Stimulated activated CD4-positive, alpha-beta T cell treated with anti-CD3 and anti-CD28 coated beads, TNF-alpha, amount 100 ng/mL, for 48 hours (primary cell): ENCODE measurements at places on chromosomes 4 and X.

DNA sequence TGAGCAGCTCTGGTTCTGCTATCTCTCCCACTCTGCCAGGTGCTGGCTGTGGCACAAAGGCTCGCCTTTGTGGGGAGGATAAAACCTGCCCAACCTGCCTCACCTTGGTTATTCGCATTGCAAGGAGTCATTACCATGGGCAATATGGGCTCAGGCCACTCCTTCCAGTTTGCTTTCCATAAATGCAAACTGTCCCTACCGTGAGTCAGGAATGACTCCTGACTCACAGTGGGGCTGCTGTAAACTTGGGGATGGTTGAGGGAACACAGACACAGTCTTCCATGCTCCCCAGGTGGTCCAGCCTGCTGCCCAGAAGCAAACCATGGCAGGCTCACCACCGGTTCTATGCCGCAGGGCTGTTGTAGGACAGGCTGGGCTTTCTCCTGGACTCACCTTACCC, 36.1 kb downstream of the COQ2 start:
- no peak for DNase-seq

- no peak for DNase-seq
Measured at GRCh38 chrX:133089411-133089810, 7.5 kb downstream of the USP26 start.

DNA sequence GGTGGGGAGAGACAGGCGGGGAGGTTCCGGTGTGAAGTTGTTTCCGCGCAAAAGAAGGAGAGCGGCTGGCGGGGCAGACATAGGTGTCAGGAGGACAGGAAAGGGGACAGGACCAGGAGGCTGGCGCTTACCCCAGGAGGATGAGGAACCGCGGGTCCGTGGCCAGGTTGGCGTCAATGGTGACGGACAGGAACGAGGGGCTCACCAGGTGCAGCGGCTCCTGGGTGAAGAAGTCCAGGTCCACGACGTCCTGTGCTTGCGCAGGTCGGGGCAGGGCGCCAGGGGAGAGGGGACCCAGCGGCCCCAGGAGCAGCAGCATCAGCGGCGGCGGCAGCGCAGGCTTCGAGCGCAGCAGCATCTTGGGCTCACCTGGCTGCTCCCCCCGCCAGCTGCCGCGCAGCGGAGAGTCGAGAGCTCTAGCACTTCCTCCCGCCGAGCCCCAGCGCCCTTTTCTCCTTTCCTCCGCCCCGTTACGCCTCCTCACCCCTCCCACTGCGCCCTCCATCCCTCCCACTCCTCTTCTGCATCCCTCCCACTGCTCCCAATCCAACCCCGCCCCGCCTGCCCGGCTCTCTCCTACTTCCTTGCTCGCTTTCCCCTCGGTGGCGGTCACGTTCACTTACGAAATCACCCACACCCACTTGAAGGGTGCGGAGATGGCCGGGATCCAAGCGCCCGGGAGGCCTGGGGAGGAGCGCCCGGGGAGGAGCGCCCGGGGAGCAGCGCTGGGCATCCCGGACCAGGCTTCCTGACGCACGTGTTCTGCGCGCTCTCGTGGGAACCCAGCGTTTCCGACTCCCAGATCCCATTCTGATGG, at the start of gene HPSE:
Gene HPSE, minus strand, starts transcription at position 424 of the 817 bp plus-strand sequence. Its CDS starts 66 bp downstream, at position 358.
- DNase-seq, result no peak

DNA sequence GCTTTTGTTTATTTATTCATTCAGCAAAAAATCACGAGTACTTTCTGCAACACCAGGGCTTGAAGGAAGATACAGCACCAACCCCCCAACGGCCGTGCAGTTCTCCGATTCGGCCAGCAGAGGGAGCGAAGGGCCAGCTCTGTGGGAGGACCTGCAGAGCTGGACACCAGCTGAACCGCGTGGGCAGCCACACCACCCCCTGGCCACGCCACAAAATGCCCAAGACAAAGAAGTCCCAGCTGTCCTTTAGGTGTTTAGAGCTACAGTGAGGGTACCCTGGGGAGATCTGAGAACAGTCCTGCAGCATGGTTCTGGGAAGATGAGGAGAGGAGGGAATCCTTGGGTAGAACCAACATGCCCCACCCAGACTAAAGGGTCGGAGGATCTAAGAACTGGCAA, 83.1 kb downstream of the RELL1 start:
- peak; percentile 59 for DNase-seq

GRCh38 chr4:12137575-12137974, 708.9 kb upstream of the HS3ST1 start:
- DNase-seq, result no peak

DNA sequence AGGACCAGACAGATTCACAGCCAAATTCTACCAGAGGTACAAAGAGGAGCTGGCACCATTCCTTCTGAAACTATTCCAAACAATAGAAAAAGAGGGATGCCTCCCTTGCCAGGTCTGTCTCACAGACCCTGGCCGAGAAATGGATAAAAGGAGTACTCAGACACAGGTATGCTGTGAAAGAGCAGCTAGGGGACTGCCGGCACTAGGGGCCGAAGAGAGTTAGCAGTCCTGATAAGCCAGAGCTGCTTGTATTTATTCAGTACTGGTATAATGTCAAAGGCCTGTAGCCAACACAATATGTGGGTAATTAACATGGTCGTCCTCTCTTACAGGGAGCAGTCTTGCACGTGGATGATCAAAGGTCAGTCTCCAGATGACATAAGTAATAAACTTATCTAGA, 1042.1 kb upstream of the LCORL start:
- DNase-seq, result no peak

- no peak for DNase-seq
Measured at GRCh38 chr4:28075401-28075956, 1214.8 kb downstream of the STIM2 start.

GRCh38 chr4:148007314-148007760, 275.4 kb downstream of the ARHGAP10 start:
- no peak for DNase-seq

DNA sequence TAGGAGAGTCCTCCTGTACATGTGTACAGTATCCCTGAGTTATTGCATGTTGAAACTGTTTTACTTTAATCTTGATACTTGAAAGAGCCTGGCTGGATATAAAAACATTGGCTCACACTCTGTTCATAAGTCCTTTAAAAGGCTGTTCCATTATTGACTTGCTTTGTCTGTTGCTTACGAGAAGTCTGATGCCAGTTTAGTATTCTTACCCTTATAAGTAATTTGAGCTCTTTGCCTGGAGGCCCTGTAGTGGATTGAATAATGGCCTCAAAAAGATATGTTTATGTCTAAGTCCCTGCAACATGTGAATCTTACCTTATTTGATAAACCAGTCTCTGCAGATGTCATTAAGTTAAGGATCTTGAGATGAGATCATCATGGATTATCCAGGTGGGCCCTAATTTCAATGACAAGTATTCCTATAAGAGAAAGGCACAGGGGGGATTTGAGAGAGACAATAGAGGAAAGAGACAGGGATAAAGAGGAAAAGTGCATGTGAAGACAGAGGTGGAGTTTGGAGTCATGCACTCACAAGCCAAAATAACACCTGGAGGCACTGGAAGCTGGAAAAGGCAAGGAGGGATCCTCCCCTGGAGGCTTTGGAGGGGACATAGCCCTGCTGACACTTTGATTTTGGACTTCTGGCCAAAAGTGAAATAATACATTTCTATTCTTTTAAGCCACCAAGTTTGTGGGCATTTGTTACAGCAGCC, 98.1 kb downstream of the IRF2 start:
- DNase-seq, result no peak

GRCh38 chr4:67051000-67051789, 494.1 kb downstream of the CENPC start:
- no peak for DNase-seq

GRCh38 chrX:116863029-116863428, 400.3 kb upstream of the CT83 start:
- no peak for DNase-seq

GRCh38 chr4:26151615-26152014, 169.2 kb upstream of the RBPJ start:
- no peak for DNase-seq

DNA sequence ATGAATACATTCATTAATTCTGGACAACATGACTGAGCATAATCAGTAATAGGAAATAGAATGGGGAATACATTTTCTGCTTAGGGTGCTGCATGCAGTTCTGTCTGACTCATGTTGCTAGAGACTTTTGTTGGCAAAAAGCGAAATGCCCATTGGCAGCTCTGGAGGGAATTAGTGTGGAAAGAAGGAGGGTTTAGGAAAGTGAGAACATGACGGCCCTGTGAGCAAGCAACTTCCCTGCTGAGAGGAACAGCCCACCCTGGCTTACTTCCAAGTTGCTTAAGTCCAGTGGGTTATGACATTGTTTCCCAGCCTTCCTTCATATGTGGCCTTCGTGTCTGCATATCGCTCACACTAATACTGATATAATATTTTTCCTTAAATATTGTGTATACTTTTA, 13.8 kb downstream of the MAD2L1 start:
- DNase-seq, result no peak

DNA sequence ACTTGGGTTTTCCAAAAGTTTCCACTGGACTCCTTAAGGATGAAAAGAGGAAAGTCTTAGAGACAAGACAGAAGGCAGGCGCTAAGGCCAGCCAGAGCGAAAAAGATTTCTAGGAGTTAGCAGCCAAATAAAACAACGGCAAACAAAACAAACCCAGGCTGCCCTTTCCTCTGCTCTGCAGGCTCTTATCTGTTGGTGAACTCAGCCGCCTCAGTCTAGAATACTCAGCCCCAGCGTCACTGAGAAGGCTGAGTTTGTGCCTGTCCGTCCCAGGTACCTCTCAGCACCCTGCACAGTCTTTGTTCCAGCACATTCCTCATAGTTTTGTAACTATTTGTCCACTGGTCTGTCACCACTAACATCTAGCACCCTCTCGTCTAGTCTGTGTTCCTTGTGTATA, 75.6 kb upstream of the FAM9C start:
- no peak for DNase-seq

GRCh38 chrX:155645180-155645579, 32.4 kb upstream of the TMLHE start:
- DNase-seq, result no peak

- DNase-seq, result no peak
Measured at GRCh38 chrX:96707804-96708203, 23.2 kb downstream of the DIAPH2 start.

- no peak for DNase-seq
Measured at GRCh38 chr4:20901851-20902250, 201.6 kb downstream of the PACRGL start.

DNA sequence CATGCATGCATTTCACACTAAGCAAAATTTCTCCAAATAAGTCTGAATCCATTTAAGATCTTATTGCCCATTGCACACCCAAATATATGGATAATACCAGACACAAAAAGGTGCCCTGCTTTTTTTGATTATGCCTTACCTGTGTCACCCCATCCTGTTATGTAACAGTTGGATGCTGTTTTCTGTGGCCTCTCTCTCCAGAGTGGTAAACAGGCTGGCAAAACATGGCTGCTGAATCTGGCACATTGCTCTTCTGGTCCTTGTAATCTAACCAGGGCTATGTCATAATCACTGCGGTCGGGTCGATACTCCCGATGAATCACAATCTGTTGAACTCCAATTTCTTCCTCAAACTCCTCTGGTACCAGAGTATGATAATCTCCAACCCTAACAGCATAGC, 70.1 kb downstream of the PRSS12 start:
- no peak for DNase-seq

- no peak for DNase-seq
Measured at GRCh38 chr4:148452970-148453369, 10.8 kb upstream of the NR3C2 start.

DNA sequence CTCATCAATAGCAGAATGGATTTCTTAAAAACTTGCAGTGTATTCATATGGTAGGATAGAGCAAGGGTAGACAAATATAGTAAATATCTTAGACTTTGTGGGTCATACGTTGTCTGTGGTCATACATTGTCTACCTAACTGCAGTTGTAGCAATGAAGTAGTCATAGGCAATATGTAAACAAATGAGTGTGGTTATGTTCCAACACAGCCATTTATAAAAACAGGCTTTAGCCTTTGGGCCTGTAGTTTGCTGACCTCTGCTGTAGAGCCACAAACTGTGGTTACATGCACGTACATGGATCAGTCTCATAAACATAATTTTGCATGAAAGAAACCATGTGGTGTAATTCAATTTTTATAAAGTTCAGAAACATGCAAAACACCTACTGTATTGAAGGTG, 98.9 kb downstream of the LARP1B start:
- DNase-seq, result no peak

DNA sequence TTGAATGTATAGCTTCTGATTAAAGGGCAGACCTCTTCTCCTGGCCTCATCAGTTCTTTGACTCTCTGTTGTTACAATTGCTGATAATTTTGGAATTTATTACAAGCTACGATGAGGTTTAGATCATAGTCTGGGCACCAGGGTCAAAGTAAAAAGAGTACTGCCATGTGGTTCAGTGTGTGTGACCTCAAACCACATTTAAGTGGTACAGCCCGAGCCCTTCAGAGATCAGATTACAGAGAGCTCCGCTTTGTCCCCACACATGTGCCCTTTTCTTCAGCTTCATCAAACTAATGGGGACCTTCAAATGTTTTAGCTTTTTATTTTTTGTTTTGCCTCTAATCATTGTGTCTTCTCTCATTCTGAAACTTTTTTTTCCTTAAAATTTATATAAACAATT, 37.1 kb downstream of the SPANXN2 start:
- no peak for DNase-seq

- DNase-seq, result no peak
Measured at GRCh38 chr4:173170182-173170778, 1.7 kb downstream of the GALNT7 start.

DNA sequence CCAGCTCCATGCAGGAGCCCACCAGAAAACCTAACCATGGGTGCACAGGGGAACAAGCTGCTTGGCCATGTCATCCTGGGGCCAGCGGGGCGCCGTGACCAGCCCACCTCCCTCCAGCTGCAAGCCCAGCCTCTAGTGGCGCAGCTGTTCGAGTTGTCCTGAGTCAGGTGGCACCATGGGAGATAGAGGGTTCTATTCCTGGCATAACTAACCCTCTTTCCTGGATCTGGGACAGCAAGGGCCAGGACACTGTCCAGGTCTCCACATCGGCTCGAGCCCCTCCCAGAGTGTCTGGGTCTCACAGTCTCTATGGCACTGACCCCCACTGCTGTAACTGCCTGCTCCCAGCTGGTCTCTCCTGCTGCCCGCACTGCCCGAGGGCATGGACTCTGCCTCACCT, 16.7 kb downstream of the ABLIM2 start:
- no peak for DNase-seq

GRCh38 chrX:79366873-79367749, at the start of gene ITM2A:
ITM2A (minus strand) TSS chrX:79367334; CDS start chrX:79367215, 119 bp downstream.
- DNase-seq, result peak; percentile 41

DNA sequence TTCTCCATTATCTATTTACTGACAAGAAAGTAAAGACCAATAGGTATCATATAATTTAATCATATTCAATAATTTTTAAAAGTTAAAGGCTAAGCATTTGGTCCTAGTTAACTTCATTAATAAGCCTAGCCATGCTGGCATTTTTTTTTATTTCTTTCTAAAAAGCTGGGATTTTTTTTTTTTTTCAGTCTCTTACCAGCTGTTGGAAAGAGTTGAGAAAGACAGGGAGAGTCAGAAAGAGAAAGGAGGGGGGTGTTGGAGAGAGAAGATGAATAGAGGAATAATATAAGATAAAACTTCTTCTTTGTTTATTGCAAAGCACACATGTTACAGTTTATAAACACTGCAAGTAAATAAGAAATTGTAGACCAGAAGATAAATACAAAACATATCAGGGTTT, 5.9 kb upstream of the NR3C2 start:
- DNase-seq, result no peak

- no peak for DNase-seq
Measured at GRCh38 chr4:57764856-57765255, 654.7 kb upstream of the IGFBP7 start.

- DNase-seq, result no peak
Measured at GRCh38 chrX:41630091-41630490, 58.7 kb upstream of the GPR34 start.

GRCh38 chr4:184801781-184802696, 23.7 kb downstream of the ACSL1 start:
- no peak for DNase-seq

GRCh38 chr4:99413140-99413539, 22.0 kb downstream of the ADH7 start:
- DNase-seq, result no peak
